Stomach (tissue), 19 donors: ENCODE measurements at places on chromosomes 4 and X. TPM values are rescaled to one million over a fixed set of nuclear protein-coding genes. Genes with fewer than 3 reads are reported as not detected.

GRCh38 chrX:78283511-78283910 is 43.9 kb downstream of the CYSLTR1 start:
- H3K36me3 ChIP-seq, result no peaks in the 10 kb centered on the region
- DNase-seq, result no peak
- H3K27me3 ChIP-seq, result no peaks in the 10 kb centered on the region
- H3K4me3 ChIP-seq, result no peak overlapping the region

The COX7B2 gene
- polyA plus RNA-seq, result not detected

The XAGE2 gene
- polyA plus RNA-seq, result not detected

DNA sequence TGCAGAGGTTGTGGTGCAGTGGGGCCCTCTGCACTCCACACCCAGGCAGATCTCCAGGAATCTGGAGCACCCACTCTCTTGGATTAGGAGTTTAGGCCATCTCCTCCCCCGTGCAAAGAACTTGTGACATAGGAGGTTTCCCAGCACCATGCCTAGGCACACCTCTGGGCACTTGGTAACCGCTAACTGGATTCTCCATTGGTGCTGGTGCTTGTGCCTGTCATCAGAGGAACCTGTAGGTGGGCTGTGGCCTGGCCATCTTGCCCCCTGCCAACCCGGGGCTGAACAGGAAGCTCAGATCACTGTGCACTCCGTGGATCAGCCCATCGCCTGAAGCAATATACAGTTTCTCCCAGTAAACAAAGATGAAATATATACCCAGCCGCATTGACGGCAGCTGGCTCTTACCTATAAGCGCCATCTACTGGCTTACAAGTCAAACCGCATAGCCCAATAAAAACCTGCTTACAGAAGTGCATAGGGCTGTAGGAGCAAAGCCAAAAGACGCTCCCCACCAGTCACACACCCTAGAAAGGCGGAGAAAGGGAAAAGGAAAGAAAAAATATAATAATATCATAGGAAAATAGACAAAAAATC is 19.1 kb upstream of the TEX13B start:
- no peak overlapping the region for H3K27ac ChIP-seq
- H3K27me3 ChIP-seq, result no peaks in the 10 kb centered on the region
- DNase-seq, result peak; percentile 45
- no peaks in the 10 kb centered on the region for H3K36me3 ChIP-seq
- H3K4me1 ChIP-seq, result no peaks in the 10 kb centered on the region

The PDGFRA gene
- 32.1 TPM for polyA plus RNA-seq

DNA sequence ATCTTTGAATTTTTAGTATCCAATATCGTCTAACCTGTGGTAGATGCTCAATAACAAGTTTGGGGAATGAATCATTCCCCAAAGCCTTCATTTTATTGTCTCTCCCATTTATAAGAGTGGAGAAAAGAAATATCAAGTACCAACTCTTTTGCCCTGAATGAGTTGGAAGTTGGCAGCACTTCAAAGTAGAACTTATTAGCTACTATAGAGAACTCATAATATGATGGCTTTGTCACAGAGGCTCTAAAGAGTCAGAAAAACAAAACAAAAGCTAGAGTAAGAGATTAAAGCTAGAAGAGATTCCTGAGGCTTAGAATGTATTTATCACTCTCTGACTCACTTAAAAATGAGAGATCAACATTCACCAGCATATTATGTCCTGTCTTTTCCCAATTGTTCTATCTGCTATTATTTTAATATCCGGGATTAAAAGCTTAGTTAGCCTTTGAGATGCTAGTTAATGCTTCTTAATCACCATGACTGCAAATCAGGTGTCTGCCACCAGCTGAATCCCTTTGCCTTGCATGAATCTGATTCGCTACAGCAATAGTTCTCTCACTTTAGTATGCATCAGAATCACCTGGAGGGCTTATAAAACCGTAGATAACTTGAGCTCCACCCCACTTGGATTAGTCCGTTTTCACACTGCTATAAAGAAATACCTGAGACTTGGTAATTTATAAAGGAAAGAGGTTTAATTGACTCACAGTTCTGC is 77.9 kb downstream of the PALLD start:
- H3K4me1 ChIP-seq, result peaks cover 1% of the 10 kb centered on the region
- H3K27me3 ChIP-seq, result no peaks in the 10 kb centered on the region
- H3K27ac ChIP-seq, result no peak overlapping the region
- no peak overlapping the region for H3K4me3 ChIP-seq

DNA sequence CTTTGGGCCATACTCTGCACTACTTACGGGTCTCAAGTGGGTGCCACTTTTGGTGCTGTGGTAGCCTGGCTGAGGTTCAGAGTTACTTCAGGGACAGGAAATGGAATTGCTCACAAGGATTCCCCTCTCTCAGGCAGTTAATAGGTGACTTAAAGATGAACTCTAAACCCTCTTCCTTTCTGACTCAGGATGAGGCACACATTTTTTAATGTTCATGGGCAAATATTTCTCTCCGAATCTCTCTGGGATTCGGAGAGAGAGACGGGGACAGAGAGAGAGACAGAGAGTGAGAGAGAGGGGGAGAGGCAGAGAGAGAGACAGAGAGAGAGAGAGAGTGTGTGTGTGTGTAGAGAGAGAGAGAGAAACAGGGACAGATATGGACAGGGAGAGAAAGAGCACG is 79.8 kb downstream of the NYX start:
- no peak overlapping the region for H3K27ac ChIP-seq
- H3K4me1 ChIP-seq, result no peaks in the 10 kb centered on the region
- peaks cover 34% of the 10 kb centered on the region for H3K36me3 ChIP-seq
- H3K27me3 ChIP-seq, result peaks cover 3% of the 10 kb centered on the region
- H3K4me3 ChIP-seq, result no peak overlapping the region
- no peak for DNase-seq

The TMEM154 gene
- 0.81 TPM for polyA plus RNA-seq

The HMGN5 gene
- polyA plus RNA-seq, result 36.2 TPM

The RTL9 gene
- not detected for polyA plus RNA-seq

The DNAAF6 gene
- not detected for polyA plus RNA-seq

The ERVMER34-1 gene
- polyA plus RNA-seq, result 0.62 TPM

The RPA4 gene
- not detected for polyA plus RNA-seq

DNA sequence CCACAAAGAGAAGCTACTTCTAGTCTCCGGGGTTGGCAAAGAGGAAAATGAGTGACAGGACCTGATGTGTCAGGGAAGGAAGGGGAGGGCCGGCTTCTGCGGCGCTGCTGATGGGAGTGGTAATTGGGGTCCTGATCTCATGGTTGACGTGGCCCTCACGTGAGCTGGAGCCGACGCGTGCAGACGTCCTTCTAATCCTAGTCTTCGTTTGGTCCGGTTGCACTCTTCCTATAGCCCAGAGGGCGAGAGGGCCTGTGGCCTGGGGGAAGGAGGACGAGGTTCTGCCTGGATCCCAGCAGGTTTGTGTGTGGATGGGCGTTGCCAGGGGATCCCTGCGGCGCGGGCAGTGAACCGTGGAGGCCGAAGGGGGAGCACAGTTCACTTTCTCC is at the start of gene ARMCX1:
TSS of gene ARMCX1 (plus strand) at position 186 of the 389 bp plus-strand sequence. CDS start 2,384 bp downstream, outside the sequence.
- peak; percentile 92 for DNase-seq
- no peaks in the 10 kb centered on the region for H3K4me1 ChIP-seq
- peaks cover 7% of the 10 kb centered on the region for H3K36me3 ChIP-seq
- H3K27ac ChIP-seq, result peak within 1 kb of the TSS; percentile 34
- peak within 1 kb of the TSS; percentile 59 for H3K4me3 ChIP-seq
- H3K27me3 ChIP-seq, result peaks cover 11% of the 10 kb centered on the region

The ARX gene
- polyA plus RNA-seq, result 0.18 TPM

The HTN3 gene
- polyA plus RNA-seq, result not detected

DNA sequence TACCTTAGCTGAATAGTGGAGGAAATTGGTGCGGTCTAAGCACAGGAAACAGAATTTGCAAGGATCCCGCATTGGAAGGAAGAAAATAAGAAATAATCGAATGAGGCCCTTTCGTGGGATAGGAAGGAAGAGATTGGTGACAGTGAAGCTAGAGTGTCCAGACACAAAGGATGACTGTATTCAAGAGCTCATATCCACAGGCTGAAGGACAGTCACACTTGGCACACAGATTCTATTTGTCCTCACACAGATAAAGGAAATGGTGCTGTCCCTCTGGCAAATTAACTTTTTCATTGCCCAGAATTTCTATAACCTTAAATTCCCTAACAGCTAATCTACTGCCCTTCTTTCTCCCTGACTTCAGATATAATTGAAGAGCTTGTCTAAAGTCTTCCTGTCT is 2188.9 kb upstream of the TENM3 start:
- H3K4me1 ChIP-seq, result peaks cover 16% of the 10 kb centered on the region
- H3K27ac ChIP-seq, result no peak overlapping the region
- no peak for DNase-seq
- no peak overlapping the region for H3K4me3 ChIP-seq
- H3K36me3 ChIP-seq, result no peaks in the 10 kb centered on the region
- peaks cover 23% of the 10 kb centered on the region for H3K27me3 ChIP-seq

DNA sequence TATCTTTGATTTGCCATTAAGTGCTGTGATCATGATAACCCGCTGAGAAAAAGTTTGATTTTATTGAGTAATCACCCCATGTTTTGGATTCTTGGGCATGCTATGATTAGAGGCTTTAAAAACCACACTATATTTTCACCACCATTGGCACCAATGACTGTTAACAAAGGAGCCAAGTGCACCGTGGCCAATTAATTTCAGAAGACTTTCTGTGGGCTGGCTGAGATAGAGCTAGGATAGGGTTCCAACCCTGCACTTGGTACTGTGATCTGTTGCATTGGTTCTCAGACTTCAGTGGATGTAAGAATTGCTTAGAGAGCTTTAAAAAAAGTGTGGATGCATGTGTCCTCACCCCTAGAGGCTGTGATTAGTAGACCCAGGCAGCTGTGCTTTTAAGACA is 32.4 kb downstream of the OCRL start:
- peaks cover 5% of the 10 kb centered on the region for H3K4me1 ChIP-seq
- DNase-seq, result no peak
- peaks cover 52% of the 10 kb centered on the region for H3K36me3 ChIP-seq
- H3K4me3 ChIP-seq, result no peak overlapping the region
- no peak overlapping the region for H3K27ac ChIP-seq

DNA sequence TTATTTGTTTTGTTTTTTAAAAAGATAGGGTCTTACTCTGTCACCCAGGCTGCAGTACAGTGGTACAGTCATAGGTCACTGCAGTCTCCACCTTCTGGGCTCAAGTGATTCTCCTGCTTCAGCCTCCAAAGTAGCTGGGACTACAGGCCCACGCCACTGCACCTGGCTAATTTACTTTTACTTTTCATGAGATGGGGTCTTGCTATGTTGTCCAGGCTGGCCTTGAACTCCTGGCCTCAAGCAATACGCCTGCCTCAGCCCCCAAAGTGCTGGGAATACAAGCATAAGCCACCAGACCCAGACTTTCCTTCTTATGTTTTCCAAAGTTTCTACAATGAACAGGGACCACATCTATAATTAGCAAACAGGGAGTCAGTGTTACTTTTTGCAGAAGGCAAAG is 37.9 kb upstream of the MXD4 start:
- H3K36me3 ChIP-seq, result peaks cover 11% of the 10 kb centered on the region
- no peaks in the 10 kb centered on the region for H3K4me1 ChIP-seq
- no peaks in the 10 kb centered on the region for H3K27me3 ChIP-seq
- no peak overlapping the region for H3K4me3 ChIP-seq

- no peak overlapping the region for H3K27ac ChIP-seq
- peaks cover 13% of the 10 kb centered on the region for H3K4me1 ChIP-seq
- DNase-seq, result no peak
- H3K27me3 ChIP-seq, result no peaks in the 10 kb centered on the region
- H3K4me3 ChIP-seq, result no peak overlapping the region
Measured at GRCh38 chr4:53573696-53574095, 17.6 kb downstream of the LNX1 start.

DNA sequence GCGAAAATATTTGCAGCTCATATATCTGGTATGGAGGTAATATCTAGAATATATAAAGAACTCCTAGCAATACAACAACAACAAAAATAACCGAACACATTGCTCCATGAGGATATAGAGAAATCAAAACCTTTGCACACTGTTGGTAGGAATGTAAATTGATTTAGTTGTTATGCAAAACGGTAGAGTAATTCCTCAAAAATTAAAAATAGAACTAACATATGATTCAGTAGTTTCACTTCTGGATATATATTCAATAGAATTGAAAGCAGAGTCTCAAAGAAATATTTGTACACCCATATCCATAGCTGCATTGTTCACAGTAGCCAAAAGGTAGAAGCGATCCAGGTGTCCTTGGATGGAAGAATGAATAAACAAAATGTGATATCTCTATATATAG is 203.0 kb upstream of the CNKSR2 start:
- no peaks in the 10 kb centered on the region for H3K36me3 ChIP-seq
- H3K4me1 ChIP-seq, result no peaks in the 10 kb centered on the region
- H3K27ac ChIP-seq, result no peak overlapping the region
- H3K27me3 ChIP-seq, result no peaks in the 10 kb centered on the region

GRCh38 chr4:522438-522837 is 23.4 kb downstream of the PIGG start:
- peaks cover 97% of the 10 kb centered on the region for H3K36me3 ChIP-seq
- no peak for DNase-seq
- H3K27ac ChIP-seq, result no peak overlapping the region
- H3K27me3 ChIP-seq, result no peaks in the 10 kb centered on the region
- no peaks in the 10 kb centered on the region for H3K4me1 ChIP-seq
- no peak overlapping the region for H3K4me3 ChIP-seq

- H3K27me3 ChIP-seq, result no peaks in the 10 kb centered on the region
- no peak overlapping the region for H3K4me3 ChIP-seq
- no peak for DNase-seq
Measured at GRCh38 chrX:145292218-145292617, 44.9 kb downstream of the SPANXN1 start.

DNA sequence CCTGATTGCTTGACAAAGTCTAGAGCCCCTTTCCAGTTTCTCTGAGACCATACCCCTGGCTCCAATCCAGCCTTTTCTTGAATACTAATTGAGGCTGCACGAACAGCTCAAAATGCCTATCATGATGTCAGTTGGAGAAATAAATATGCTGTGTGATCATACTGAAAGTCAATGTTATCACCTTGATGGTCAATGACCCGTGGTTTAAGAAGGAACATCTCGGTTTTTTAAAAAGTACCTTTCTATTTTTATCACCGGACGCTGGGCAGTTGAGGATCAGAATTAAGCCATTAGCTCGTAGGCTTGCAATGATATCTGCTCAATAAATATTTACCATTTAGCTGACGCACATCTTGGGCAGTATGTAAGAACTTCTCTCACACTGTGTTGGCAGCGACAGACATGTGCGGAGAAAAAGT is 852 bp upstream of the WDR44 start:
- H3K4me1 ChIP-seq, result peaks cover 24% of the 10 kb centered on the region
- H3K27ac ChIP-seq, result peak overlapping the region; percentile 93
- no peaks in the 10 kb centered on the region for H3K27me3 ChIP-seq
- no peaks in the 10 kb centered on the region for H3K36me3 ChIP-seq
- peak; percentile 23 for DNase-seq

The SRPX2 gene
- polyA plus RNA-seq, result 6.2 TPM

The CSTF2 gene
- 7.8 TPM for polyA plus RNA-seq

DNA sequence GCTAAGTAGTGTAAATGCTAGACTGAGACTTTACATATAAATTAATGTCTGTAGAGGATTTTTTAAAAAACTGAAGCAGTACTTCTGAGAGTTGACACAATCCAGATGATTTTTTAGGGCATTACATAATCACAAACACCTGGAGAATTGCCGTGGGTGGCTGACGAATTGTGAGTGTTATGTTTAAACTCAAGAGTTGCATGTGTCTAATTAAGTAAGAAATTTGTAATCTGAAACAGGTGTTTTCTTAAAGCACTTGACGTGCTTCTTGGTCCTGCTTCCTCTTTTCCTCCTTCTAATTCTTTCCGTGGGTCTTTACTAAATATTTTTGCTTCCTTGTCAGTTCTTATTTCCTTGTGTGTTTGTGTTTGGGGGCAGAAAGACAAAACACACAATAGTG is 27.8 kb downstream of the PIR start:
- H3K27ac ChIP-seq, result no peak overlapping the region
- DNase-seq, result no peak
- H3K4me3 ChIP-seq, result no peak overlapping the region
- no peaks in the 10 kb centered on the region for H3K27me3 ChIP-seq

The ARL9 gene
- polyA plus RNA-seq, result 0.50 TPM

- no peak overlapping the region for H3K4me3 ChIP-seq
- DNase-seq, result no peak
- no peaks in the 10 kb centered on the region for H3K4me1 ChIP-seq
- H3K27me3 ChIP-seq, result no peaks in the 10 kb centered on the region
Measured at GRCh38 chr4:184706453-184706852, 27.4 kb downstream of the CENPU start.
